ENCODE measurements at places on chromosomes 4 and X.
A peak's percentile ranks its signal among the peaks of the same experiment; 100 is the strongest.

- peaks cover 29% of the 10 kb centered on the region for H3K4me1 ChIP-seq
- peaks cover 3% of the 10 kb centered on the region for H3K27me3 ChIP-seq
- H3K27ac ChIP-seq, result no peak overlapping the region
These were observed 6.2 kb upstream of the TMEM128 start for GRCh38 chr4:4254199-4254598.

- H3K4me1 ChIP-seq, result peaks cover 8% of the 10 kb centered on the region
- H3K27me3 ChIP-seq, result no peaks in the 10 kb centered on the region
- no peaks in the 10 kb centered on the region for H3K36me3 ChIP-seq
- peak overlapping the region; percentile 38 for H3K27ac ChIP-seq
- no peak overlapping the region for H3K4me3 ChIP-seq
These were observed 18.8 kb downstream of the PPP4R3C start for GRCh38 chrX:27444093-27444908.

DNA sequence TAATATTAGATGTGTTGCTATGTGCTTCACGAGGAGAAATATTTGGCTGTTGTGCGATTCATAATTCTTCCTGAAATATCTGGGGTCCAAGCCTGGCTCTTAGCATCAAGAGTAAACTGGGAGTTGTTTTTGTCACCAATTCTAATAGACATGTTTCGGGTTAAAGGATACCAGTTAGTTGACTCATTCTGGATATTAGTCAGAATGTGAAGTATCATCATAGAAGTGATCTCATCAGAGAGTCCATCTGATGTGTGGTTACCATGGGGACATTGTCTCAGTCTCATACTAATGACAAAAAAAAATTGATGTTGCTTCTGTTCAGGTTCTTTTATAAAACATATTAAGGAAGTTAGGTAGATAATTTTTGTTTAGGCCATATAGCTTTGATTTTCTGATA is 57.2 kb upstream of the MTMR1 start:
- H3K36me3 ChIP-seq, result peaks cover 7% of the 10 kb centered on the region
- H3K4me1 ChIP-seq, result no peaks in the 10 kb centered on the region
- H3K4me3 ChIP-seq, result no peak overlapping the region
- H3K27ac ChIP-seq, result no peak overlapping the region

GRCh38 chrX:14398725-14399124 is 130.6 kb upstream of the GLRA2 start:
- H3K4me3 ChIP-seq, result no peak overlapping the region
- no peaks in the 10 kb centered on the region for H3K27me3 ChIP-seq
- no peak overlapping the region for H3K27ac ChIP-seq
- DNase-seq, result no peak

- H3K4me3 ChIP-seq, result no peak overlapping the region
- peaks cover 18% of the 10 kb centered on the region for H3K36me3 ChIP-seq
- no peak for DNase-seq
- H3K27me3 ChIP-seq, result no peaks in the 10 kb centered on the region
- no peaks in the 10 kb centered on the region for H3K4me1 ChIP-seq
These were observed 168.7 kb downstream of the PRDM5 start for GRCh38 chr4:120753854-120754253.
